Glutamatergic neuron (in vitro differentiated cells): ENCODE measurements at places on chromosomes 7 and 10. TPM values are rescaled to one million over a fixed set of nuclear protein-coding genes. Genes with fewer than 3 reads are reported as not detected.

DNA sequence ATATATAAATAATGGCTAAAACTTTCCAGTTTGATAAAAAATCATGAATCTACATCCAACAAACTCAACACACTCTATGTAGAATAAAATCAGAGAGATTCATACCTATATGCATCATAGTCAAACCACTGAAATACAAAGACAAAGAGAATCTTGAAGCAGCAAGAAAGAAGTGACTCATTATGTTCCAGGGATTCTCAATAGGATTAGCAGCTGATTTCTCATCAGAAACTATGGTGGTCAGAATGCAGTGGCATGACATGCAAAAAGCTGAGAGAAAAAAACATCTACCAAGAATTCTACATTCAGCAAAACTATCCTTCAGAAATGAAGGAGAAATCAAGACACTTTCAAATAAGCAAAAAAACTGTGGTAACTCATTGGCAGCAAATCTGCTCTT lies 187.4 kb downstream of the RNLS start:
- H3K4me1 ChIP-seq = no peaks in the 10 kb centered on the region
- H3K4me3 ChIP-seq = no peak overlapping the region
- DNase-seq = no peak
- peaks cover 14% of the 10 kb centered on the region for H3K36me3 ChIP-seq

DNA sequence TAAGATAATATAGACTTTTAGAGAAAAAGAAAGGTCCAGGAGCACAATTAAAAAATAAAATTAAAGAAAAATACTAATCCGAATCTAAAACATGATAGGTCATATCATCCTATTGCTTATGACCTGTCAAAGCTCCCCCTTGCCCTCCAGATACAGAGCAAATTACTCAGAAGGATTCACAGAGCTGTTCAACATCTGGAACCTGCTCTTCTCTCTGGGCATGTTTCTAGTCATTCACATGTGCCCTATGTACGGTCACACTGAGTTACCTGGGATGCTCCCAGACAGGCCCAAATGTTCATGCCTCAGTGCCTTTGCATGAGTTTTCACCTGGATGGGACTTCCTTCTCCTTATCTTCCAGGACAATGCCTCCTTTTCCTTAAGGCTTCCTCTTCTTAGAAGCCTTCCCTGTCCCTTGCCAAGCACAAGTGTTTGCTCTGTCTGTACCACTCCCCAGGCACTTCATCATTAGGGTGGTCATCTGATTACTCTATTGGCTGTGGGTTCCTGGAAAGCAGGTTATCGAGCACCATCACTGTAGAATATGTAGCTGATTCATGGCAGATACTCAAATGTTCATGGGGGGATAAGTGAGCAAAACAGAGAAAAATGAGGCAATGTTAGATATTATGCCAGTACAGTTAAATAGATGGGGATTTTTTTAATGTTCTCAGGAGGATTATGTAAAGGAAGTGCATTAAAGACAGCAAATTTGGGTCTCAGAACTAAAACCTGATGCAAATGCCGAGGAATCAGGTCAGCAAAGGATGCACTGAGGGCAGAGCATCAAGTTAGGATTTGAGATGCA lies 12.0 kb upstream of the AOAH start:
- DNase-seq = no peak
- no peak overlapping the region for H3K4me3 ChIP-seq
- H3K36me3 ChIP-seq = no peaks in the 10 kb centered on the region

GRCh38 chr10:50291261-50291850 lies 40.0 kb upstream of the ASAH2 start:
- DNase-seq = no peak
- H3K36me3 ChIP-seq = peaks cover 6% of the 10 kb centered on the region
- no peaks in the 10 kb centered on the region for H3K27me3 ChIP-seq
- no peak overlapping the region for H3K27ac ChIP-seq

DNA sequence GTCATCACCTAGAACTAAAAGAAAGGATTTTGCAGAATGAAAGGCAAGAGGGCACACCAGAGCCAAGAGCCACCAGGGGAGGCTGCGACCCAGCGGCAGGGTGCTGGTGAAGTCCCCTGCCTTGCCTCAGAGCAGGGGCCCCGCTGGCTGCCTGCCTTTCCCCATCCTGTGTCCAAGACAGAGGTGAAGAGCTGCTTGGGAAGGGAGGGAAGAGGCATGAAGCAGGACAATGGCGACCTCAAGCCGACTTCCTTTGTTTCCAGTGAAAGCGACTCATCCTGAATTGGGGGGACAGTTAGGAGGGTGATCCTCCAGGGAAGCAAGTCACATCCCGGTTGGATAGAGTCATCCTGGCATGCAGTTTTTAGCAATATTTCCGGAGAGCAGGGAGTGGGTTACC lies 255.5 kb upstream of the YAE1 start:
- H3K36me3 ChIP-seq = no peaks in the 10 kb centered on the region
- H3K4me1 ChIP-seq = no peaks in the 10 kb centered on the region
- no peak overlapping the region for H3K4me3 ChIP-seq
- no peaks in the 10 kb centered on the region for H3K27me3 ChIP-seq
- no peak overlapping the region for H3K27ac ChIP-seq

DNA sequence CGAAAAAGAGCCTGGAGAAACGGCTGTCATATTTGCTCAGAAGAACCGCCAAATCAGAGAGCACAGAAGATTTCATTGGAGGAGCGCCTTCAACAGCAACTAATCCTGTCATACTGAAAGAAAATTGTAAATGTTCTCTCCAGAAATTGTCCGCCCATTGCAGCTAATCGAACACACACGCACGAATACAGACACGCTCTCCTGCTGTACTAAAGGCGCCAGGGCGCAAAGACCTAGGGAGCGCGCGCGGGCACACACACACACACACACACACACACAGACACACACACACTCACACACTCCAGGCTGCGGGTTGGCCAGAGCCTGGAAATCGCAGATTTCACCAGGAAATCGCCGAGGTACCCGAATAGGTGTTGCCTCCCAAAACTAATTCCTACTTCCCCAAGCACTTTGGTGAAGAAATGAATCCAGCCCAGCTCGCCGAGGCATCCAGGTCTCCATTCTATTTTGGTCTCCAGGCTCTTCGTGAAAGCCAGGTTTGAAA lies at the start of gene CHRM2:
Gene CHRM2, plus strand, starts transcription at position 157 of the 505 bp plus-strand sequence. CDS start 146,214 bp downstream, outside the sequence.
- H3K27me3 ChIP-seq = peaks cover 13% of the 10 kb centered on the region
- DNase-seq = peak; percentile 22
- H3K4me1 ChIP-seq = peaks cover 11% of the 10 kb centered on the region
- no peaks in the 10 kb centered on the region for H3K36me3 ChIP-seq

DNA sequence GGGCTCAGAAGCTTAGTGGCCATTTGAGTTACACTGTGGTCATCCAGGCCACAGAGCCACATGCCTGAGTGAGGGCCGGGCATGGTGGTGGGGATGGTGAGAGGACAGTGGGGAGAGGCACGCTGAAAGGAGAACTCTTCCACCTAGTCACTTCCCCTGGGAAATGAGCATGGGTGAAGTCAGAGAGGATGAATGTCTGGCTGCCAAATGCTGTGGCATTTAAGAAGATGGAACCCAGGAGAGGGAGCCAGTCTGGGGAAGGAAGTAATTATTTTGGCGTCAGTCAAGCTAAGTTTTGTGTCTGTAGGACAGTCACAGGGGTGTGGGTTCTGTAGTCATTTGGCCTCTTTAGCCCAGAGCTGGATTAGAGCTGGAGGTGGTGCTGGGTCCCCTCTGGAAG lies 86.0 kb upstream of the PODXL start:
- no peak overlapping the region for H3K27ac ChIP-seq
- DNase-seq = no peak
- peaks cover 1% of the 10 kb centered on the region for H3K4me1 ChIP-seq
- no peaks in the 10 kb centered on the region for H3K36me3 ChIP-seq
- no peak overlapping the region for H3K4me3 ChIP-seq

- H3K4me1 ChIP-seq = no peaks in the 10 kb centered on the region
- H3K27ac ChIP-seq = no peak overlapping the region
- peaks cover 8% of the 10 kb centered on the region for H3K36me3 ChIP-seq
- DNase-seq = no peak
Observed at GRCh38 chr10:82228701-82229100, 353.7 kb downstream of the NRG3 start.

DNA sequence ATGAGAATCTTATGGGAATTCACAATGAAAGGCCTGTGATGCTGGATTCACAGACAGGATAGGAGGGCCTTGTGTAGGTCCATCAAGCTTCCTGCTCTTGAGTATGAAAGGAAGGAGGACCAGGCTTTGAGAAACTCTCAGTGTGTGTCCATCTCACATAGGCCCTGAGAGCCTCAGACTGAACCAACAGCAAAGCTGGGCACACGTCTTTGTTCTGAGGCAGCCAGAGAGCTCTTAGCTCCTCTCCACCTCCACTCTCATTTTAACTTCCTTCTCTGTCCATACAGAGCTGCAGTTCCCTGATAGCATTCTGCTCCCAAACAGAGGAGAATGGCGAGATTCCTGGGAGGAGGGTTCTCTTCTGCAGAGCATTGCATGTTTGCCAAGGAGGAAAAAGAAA lies 515.6 kb downstream of the CALN1 start:
- H3K36me3 ChIP-seq = no peaks in the 10 kb centered on the region
- no peak overlapping the region for H3K27ac ChIP-seq
- no peak for DNase-seq
- no peaks in the 10 kb centered on the region for H3K27me3 ChIP-seq
- no peak overlapping the region for H3K4me3 ChIP-seq

DNA sequence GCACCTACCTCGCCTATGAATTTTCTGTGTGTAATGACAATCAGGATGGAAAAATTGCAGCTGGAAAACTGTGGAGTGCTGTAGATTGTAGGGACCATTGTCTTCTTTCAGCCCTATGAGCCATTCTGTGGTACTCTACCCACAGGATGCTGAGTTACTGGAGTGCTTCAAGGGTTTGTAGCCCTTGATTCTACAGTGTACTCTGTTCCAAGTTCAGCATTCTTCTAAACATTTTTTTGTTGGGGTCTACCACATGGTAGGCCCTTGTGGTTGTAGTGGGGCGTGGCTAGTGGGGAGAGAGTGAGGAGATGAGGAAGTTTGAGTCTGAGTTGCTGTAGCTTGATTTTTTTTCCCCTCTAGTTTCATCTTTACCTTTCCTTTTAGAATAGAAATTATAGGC lies 33.5 kb downstream of the REEP3 start:
- no peak overlapping the region for H3K4me3 ChIP-seq
- peaks cover 6% of the 10 kb centered on the region for H3K4me1 ChIP-seq
- H3K27ac ChIP-seq = no peak overlapping the region
- no peak for DNase-seq
- H3K36me3 ChIP-seq = no peaks in the 10 kb centered on the region
- H3K27me3 ChIP-seq = no peaks in the 10 kb centered on the region

Gene LOXL4
- 6.1 TPM for total RNA-seq

Gene IQUB
- 0.98 TPM for total RNA-seq

Gene RADIL
- 31.3 TPM for total RNA-seq

Gene OPN4
- not detected for total RNA-seq

Gene CPVL
- 20.3 TPM for total RNA-seq

Gene GIMAP5
- total RNA-seq = not detected

Gene PIK3AP1
- 0.49 TPM for total RNA-seq
